ENCODE measurements at places on chromosomes 5 and 9.

DNA sequence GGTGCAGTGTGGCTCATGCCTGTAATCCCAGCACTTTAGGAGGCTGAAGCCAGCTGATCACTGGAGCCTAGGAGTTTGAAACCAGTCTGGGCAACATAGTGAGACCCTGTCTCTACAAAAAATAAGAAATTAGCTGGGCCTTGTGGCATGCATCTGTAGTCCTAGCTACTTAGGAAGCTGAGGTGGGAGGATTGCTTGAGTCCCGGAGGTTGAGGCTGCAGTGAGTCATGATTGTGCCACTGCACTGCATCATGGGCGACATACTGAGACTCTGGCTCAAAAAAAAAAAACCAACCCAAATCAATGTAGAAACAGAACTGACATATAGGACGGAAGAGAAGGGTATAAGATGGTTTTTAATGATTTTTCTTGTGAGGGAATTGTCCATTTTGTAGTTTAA lies 27.7 kb downstream of the G3BP1 start:
- DNase-seq: no peak

GRCh38 chr9:121098567-121099198 lies 23.9 kb downstream of the CNTRL start:
- DNase-seq: no peak

DNA sequence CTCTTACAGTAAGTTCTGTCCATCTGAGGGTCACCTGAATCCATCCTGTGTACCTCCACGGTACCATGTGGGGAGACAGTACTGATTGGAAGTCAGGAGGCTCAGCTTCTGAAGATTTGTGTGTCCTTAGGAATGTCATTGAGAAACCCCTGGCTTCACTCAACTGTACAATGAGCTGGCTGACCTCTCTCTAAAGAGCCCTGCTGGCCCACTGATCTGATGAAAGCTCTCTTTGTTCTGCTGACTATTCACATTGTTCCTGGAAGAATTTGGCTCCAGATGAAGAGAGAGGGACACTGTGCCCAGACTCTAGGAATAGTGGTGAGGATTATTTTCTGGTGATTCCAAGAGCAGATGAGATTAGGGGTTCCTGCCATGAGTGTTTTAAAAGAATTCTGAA lies 141.2 kb downstream of the LURAP1L start:
- no peak for DNase-seq

DNA sequence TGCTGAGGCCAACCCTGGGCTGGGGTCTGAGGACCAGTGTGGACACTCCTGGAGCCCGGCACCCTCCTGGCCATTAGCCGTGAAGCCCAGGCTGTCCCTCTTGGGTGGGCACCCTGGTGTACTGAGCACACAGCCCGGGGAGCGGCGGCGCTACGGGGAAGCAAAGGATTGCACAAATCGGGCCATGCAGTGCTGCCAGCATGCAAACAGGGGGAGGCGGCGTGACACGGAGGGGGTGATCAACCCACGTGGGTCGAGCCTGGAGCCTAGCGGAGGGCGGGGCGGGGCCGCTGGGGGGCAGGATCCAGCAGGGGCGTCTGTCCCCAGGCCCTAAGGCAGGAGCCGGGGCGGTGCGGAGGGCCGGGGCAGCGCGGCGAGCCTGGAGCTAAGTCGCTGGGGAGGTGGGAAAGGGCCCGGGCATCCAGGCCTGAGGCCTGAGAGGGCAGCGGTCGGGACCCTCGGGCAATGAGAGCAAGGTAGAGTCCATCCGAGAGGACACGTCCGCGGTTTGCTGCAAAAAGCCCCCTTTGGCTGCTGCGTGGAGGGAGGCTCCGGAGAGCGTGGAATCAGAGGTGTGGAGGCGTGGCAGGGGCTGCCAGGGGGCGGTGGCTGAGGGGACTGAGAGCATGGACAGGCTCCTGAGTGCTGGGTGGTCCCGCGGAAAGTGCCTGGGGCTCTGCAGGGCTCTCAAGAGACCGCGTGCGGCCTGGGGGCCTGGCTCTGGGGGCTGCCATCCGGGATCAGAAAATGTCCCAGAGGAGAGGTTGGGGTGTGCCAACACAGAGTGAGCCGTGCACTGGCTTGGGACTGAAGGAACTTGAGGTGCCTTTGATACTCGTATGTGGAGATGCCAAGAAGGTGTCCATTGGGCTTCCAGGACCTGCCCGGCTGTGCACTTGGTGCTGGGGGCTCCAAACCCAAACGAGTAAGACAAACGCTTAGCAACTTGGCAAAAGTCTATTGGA lies 94.2 kb downstream of the BARX1 start:
- no peak for DNase-seq

GRCh38 chr5:59874675-59875074 lies 18.9 kb downstream of the PDE4D start:
- no peak for DNase-seq

GRCh38 chr9:96008502-96009222 lies 133.2 kb downstream of the ERCC6L2 start:
- no peak for DNase-seq

- no peak for DNase-seq
Observed at GRCh38 chr9:131349522-131349880, 44.4 kb upstream of the PRRC2B start.

- no peak for DNase-seq
Observed at GRCh38 chr5:95081500-95081960, 203.4 kb downstream of the MCTP1 start.

DNA sequence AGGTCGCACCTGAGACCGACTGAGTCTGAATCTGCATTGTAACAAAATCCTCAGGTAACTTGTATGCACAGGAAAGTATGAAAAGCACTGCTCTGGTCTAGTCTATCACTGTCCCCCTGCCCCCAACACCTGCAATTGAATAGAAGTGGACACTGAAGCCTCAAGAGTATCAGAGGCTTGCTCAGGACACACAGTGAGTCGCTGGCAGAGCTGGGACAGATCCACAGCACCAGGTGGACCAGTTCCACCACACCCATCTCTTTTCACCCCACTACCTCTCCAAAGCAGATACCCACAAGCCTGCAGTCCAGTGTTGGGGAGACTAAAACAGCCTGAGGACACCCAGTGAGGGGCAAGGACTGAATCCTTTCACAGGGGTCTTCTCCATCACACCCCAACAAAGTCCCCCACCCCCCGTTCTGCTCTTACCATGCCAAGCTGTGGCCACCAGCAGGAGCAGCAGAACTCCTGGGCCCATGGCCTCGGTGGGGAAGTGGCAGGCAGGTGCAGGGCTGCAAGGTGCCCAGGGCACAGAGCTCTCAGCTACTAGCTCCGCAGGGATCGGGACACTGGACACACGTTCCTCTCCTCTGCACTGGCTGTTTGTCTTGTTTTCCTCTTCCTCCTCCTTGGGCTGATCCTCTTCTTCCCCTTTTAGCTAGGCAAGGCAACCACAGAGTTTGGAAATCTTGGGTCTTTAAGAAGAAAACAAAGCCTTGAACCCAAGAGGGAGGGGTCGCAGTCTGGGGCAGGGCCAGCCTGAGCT lies at the start of gene CSF1R:
CSF1R (minus strand) TSS at position 605 of the 766 bp plus-strand sequence; CDS start at position 478, 127 bp downstream.
- no peak for DNase-seq

- no peak for DNase-seq
Observed at GRCh38 chr9:6239694-6240093, 24.1 kb downstream of the IL33 start.

DNA sequence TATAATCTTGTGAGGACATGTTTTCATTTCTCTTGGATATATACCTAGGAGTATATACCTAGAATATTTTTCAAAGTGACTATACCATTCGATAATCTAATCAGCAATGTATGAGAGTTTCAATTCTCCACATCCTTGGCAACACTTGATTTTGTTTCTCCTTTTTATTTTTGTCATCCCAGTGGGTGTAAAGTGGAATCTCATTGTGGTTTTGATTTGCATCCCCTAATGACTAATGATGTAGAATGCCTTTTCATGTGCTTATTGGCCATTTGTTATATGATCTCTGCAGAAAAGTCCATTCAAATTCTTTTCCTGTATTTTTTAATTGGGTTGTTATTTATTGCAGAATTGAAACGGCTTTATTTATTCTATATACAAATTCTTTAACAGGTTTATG lies 15.2 kb downstream of the ZCCHC9 start:
- DNase-seq: no peak

- no peak for DNase-seq
Observed at GRCh38 chr5:39100851-39101396, 26.7 kb upstream of the RICTOR start.

GRCh38 chr9:134486143-134486591 lies 155.4 kb upstream of the COL5A1 start:
- no peak for DNase-seq

DNA sequence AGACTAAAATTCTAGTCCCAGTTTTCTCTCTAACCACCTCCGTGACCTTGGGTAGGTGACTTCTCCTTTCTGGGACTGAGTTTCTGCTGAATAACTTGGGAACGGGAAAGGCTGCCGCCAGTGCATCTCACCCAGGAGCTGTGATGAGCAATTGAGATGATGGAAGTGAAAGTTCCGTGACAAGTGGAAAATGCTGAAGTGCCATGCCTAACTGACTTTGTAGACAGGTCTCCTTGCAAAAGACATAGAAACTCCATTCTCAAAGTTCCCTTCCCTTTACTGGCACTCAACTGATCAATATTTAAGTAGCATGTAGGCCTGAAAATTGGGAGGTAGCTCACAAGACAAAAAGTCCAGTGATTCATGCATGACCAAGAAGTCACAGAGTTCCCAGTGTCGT lies 6.3 kb upstream of the ADAM19 start:
- DNase-seq: no peak

DNA sequence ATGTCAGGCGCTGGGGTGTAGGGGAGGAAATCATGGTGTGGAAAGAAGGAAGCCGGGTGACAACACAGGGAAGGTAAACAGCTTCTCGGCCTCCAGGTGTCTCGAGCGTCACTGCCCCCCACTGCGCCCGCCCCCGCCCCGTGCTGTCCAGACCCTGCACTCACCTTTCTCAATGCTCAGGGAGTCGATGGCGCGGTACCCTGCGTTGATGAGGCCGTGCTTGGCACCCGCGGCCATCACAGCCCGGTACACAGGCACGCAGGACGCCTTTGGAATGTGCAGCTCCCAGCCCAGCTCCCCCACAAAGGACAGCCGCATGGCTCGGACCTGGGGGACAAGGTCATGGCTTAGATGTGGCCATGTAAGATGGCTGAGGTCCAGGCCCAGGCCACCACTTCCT lies 35.2 kb downstream of the DBH start:
- DNase-seq: no peak

DNA sequence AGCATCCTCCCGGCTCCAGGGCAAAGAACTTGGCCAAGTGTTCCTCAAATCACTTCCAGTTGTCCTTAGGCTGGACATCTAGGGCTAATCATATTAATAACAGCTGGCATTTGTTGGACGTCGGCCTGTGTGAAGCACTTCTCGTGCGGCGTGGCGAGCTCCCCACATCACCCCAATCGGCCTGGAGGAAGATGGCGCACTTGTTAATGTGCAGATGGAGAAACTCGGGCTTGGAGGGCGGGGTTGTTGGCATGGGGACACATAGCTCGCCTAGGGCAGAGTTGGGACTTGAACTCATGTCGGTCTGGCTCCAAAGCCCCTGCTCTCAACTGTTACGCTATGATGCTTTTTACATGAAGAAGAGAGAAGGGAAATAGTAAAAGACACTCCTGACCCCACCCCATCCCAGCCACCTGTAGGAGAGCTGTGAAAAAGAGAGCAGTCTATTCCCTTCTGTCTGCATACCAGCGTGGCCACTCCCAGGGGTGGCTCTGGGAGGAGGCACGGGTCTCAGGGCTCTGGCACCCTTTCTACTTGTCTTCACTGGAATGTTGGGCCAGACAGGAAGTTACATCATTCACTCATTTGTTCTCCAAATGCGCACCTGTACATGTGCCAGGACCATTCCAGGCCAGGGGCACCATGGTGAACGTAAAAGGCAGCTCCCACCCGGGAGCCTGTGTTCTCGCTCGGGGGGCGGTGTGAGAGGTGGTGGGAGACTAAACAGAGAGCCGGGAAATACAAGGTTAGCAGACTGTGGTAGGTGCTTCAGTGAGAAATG lies 12.8 kb upstream of the NUP214 start:
- DNase-seq: no peak

DNA sequence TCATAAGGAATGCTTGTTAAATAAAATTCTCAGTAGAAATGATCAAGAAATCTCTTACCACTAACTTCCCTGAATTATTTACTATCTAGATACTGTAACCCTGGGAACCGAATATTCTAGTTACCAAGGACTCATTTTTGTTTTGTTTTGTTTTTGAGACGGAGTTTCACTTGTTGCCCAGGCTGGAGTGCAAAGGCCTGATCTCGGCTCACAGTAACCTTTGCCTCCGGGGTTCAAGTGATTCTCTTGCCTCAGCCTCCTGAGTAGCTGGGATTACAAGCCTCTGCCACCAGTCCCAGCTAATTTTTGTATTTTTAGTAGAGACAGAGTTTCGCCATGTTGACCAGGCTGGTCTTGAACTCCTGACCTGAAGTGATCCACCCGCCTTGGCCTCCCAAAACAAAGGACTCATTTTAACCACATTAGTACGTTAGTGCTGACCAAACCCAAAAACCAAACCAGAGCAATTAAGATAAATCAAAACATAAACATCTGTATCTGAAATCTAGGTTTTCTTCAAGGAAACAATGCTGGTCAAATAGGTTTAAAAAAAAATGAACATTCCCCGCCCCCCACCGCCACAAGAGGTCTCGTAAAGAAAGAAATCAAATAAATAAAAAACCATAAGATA lies 3.7 kb downstream of the TXN start:
- DNase-seq: no peak

DNA sequence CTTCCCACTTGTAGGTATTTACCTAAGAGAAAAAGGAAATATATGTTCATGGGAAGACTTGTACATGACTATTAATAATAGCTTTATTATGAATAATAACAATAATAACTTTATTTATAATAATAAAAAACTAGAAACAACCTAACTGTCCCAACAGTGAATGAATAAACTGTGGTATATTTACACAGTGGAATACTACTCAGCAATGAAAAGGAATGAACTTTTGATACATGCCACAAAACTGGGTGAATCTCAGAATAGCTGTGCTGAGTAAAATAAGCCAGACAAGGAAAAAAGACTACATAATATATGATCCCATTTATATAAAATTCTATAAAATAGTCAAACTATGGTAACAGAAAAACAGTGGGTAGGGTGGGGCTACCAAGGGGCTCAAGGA lies 88.7 kb downstream of the SCAMP1 start:
- no peak for DNase-seq

- no peak for DNase-seq
Observed at GRCh38 chr5:98218838-98219237, 554.6 kb upstream of the RGMB start.

DNA sequence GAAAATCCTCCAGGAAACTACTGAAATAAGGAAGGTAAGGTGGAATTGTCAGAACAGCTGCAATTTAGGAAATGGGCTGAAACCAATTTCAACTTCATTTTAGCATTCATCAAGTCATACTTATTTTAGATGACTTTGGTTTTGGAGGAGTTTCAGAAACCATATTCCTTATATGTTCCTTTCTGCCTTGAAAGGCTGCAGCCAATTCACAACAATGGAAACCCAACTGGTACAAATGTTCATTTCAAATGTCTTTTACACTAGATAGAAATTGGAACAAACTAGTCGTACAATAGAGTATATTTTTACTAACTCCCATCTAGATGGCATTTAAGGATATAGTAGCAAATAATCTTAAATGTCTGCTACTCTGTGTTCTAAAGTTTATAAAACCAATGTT lies 82.6 kb upstream of the ANKH start:
- no peak for DNase-seq

Data from stimulated activated CD8-positive, alpha-beta memory T cell treated with anti-CD3 and anti-CD28 coated beads, Interleukin-15, amount 100 ng/mL, for 4 hours (primary cell).